ENCODE measurements at places on chromosomes 13 and 19.

GRCh38 chr13:51235186-51235585 lies 13.0 kb downstream of the FAM124A start:
- no peak for DNase-seq

GRCh38 chr19:19911150-19911549 lies 10.4 kb downstream of the ZNF93 start:
- DNase-seq = no peak

- DNase-seq = peak; percentile 27
These were observed 20.8 kb downstream of the NOVA2 start for GRCh38 chr19:45952686-45953505.

DNA sequence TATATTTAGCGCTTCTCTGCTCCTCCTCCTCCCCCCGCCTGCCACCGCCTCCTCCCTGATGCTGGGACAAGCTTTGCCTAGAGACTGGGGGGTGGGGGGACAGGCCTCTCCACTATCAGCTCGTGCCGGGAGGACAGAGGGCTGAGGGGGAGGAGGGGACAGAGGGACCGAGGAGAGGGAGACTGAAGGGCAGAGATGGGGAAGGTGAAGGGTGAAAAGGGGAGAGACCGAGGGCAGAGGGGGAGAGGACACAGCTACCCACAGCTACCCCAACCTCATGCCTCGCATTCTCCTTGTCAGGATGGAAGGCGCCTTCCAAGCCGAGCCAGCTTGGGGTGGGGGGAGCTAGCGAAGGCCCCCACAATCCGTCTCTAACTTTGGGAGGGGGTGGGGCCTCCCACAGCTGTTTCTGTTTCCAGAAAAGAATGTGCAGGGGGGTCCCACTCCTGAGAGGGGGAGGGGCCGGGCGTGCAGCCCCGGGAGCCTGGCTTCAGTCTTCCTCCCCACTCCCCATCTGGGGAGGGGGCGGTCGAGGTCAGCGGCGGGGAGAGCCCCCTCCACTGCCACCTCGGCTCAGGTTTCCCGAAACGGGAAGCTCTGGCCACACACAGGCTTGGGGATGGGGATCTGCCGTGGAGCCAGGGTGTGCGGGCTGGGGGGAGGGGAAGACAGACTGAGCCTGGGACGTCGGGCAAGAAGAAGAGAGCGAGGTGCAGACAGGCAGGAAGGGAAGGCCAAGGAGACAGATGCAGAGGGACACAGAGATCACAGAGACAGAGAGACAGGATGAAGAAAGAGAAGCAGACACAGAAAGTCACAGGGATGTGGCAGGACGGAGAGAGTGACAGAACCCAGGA lies 1.6 kb downstream of the DACT3 start:
- DNase-seq = no peak

DNA sequence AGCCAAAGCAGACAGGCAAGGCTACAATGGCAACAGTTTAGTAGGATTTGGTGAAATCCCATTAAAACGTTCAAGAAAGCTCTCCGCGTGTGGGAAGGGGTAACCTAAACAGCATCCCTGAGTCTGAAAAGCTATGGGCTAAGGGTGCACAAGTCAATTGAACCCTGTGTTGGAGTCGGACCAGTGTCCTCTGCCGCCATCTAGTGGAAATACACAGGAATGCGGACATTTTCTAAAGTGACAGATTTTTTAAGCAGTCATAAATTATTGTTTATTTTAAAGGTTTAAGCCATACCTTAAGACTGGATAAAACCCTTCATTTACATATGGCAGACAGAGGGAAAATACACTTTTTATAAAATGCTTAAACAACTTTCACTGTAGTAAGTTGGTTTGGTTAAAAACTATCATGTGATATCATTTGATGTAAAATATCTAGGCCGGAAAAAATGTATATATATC lies 26.5 kb upstream of the LSM14A start:
- peak; percentile 60 for DNase-seq

- no peak for DNase-seq
These were observed 77.9 kb downstream of the ZNF536 start for GRCh38 chr19:30450100-30450499.

DNA sequence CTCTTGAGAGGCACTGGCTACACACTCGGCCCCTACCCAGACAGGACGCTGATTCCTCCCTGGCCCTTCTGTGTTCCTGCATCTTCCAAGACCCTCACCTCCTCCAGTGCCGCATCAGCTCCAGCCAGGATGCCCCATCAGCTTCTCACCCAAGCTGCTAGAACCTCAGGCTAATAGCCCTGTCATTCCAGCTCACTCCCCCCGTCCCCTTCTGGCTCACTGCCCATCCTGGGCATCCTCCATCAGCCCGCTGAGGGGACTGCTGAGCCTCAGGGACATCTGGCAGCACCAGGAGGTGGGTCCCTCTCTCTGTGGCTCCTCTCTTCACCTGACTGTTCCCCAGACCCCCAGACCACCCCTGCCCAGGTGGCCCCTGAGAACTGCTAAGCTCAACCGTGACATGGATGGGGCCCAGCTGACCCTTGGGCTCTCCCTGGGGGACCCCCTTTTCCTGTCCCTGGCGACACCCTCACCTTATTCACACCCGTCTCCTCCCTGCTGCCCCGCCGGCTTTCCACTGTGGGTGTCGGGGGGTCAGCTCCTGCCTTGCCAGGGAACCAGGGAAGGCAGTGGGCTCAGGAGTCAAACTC lies 4.8 kb downstream of the FFAR3 start:
- no peak for DNase-seq

DNA sequence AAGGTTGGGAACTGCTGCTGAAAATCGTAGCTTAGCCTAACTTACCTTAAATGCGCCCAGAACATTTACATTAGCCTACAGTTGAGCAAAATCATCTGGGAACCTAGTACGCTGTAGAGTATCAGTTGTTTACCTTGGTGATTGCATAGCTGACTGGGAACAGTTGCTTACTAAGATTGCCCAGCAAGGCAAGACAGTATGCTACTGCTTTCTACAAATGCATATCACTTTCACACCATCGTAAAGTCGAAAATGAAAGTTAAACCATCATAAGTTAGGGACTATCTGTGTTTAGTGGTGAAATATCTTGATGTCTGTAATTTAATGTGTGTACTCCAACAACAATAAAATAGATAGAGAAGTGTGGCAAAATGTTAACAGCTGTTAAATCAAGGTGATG lies 1670.6 kb upstream of the PCDH20 start:
- DNase-seq = no peak

DNA sequence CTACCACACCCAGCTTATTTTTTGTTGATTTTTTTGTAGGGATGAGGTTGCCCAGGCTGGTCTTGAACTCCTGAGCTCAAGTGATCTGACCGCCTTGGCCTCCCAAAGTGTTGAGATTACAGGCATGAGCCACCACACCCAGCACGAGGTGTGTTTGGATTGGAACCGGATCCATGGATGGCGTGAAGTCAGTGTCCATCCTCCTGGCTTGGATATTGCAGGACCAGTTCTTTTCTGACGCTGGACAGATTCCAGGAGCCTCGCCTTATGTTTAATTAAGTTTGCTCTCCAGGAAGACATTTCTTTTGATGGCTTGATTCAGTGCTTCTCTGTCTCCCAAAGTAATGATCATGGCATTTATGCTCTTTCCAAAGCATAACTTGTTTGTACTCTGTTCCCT lies 14.4 kb upstream of the RFXAP start:
- DNase-seq = no peak

All from CD4-positive, alpha-beta memory T cell (primary cell).